Inflammatory macrophage treated with lipopolysaccharide for 4 hours (primary cell): ENCODE measurements at places on chromosomes 7 and 10.

- DNase-seq: no peak
Observed at GRCh38 chr7:133512560-133512959, 259.7 kb downstream of the EXOC4 start.

GRCh38 chr7:107594961-107595737, 15.1 kb downstream of the BCAP29 start:
- no peak for DNase-seq

DNA sequence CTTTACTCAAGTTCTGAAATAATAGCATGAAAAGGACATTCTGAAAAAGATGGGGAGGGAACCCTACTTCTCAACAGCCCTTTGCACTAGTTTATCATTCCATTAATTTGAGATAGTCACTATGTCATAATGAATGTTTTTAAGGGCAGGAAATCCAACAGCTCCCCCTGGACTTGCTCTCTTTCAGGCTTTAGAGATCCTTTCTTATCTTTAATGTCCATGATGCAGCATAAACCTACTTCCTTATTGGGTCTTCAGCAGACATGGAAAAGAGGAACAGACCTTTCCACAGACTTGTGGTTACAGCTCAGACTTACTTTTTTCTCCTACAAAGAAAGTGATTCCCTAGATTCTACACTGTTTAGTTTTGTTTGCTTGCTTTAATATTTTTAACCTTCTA, 87.3 kb downstream of the IDE start:
- peak; percentile 86 for DNase-seq

DNA sequence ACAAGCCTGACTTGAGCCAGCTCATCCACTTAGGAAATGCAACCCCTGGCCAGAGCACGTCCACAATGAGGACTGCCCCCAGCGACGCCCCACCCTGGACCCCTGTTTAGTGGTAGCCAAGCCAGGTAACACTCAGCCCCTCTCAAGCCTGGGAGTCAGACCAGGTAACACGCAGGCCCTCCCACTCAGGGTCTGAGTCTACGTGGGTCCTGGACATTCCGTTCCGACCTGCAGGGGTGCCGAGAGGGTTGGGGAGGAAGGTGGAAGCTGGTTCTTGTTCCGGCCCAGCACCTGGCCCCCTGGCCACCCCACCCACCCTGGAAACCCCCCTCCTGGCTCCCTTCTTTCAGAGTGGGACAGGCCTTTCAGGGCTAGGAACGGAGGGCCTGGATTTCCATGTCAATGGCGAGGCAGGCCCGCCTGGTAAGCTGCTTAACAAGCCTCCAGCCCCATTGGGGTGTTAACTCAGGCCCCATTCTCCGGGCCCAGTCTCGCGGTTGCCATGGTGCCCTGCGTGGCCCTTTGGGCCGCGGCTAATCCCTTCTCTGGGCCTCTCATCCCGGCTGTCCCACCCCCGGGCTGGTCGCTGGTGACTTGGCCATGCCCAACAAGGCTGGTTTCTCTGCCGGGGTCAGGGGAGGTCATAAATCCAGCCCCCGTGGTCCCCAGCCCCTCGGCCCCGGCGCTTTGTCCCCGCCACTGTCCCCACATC, 19.7 kb upstream of the LFNG start:
- no peak for DNase-seq

- DNase-seq: peak; percentile 61
Observed at GRCh38 chr7:54773472-54774399, 14.7 kb upstream of the SEC61G start.

GRCh38 chr7:128076796-128077271, 45.6 kb upstream of the LRRC4 start:
- no peak for DNase-seq

DNA sequence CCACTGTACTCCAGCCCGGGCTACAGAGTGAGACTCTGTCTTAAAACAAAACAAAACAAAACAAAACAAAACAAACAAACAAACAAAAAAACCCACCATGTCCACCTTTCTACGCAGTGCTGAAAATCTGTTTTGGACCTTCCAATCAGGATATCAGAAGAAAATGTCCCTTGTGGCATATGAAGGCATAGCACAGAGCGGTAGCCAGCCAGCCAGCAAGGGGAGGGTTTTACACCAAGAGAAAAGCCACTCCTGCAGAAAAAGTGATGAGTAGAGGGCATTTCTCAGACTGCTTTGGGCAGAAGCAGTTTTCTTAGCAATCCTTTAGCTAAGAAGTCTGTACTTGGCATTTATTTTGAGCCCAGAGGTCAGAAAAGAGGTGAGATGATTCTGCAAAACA, 612.2 kb downstream of the TYW1 start:
- DNase-seq: no peak

- DNase-seq: no peak
Observed at GRCh38 chr10:111835574-111835973, 348.0 kb downstream of the GPAM start.

DNA sequence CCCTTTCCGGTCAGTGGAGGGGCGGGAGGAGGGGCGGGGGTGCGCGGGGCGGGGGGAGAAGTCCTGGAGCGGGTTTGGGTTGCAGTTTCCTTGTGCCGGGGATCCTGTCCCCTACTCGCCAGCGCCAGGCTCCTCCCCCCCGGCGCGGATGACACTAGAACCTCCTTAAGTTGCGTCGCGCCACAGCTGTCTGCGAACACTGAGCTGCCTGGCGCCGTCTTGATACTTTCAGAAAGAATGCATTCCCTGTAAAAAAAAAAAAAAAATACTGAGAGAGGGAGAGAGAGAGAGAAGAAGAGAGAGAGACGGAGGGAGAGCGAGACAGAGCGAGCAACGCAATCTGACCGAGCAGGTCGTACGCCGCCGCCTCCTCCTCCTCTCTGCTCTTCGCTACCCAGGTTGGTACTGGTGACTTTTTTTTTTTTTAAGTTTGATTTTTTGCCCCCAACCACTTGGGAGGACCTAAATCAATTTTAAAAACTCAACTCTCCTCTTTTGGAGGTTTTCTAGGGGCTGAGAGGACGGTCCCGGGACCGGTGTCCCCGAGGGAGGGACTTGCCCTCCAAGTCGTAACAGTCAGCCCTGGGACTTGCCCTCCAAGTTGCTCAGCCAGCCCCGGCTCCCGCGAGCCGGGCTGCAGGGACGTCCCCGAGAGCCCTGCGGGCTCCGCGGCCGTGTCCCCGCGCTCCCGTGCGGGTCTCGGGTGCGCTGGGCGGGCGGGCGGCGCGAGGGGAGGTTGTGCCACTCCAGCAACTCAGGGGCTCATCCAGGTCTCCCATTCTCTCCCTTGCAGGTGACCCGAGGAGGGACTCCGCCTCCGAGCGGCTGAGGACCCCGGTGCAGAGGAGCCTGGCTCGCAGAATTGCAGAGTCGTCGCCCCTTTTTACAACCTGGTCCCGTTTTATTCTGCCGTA, at the start of gene GATA3:
Gene GATA3, plus strand, starts transcription at position 195 of the 914 bp plus-strand sequence. CDS start 968 bp downstream, outside the sequence.
- DNase-seq: peak; percentile 66

DNA sequence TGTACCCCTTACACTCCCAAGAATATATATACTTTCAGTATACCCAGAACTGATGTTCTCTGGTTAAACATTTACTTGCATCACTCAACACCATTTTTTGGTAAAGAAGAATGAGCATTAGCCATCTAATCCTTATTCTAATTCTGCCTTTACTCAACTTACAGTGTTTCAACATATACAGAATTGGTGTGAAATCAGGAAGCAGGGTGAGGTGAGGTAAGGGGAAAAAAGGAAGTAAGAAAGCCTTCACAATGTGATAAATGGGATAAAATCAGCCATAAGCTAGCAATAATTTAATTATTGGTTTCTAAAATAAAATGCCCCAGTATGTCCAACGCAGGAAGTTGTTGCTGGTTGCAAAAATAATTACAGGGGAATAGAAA, 605.4 kb downstream of the KCNMA1 start:
- DNase-seq: peak; percentile 76

- no peak for DNase-seq
Observed at GRCh38 chr7:29771081-29771816, 35.1 kb upstream of the WIPF3 start.

DNA sequence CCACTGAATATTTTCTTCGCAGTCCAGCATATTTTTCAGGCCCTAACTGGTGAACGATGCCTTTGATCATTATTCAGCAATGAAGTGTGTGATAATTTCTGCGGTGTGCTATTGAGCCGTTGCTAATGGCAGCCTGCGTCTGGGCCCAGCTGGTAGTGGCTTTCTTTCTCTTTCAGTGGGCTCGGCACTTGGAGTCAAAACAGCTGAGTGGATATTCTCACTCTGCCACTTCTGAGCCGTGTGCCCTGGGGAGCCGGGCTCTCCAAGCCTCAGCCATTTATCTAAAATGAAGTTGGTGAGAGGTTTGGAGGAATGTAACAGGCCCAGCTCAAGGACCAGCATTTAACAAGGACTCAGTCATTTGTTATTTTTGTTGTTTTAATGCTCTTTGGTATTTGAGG, 87.5 kb upstream of the IFRD1 start:
- no peak for DNase-seq

GRCh38 chr10:103923502-103923901, 5.5 kb upstream of the STN1 start:
- no peak for DNase-seq

DNA sequence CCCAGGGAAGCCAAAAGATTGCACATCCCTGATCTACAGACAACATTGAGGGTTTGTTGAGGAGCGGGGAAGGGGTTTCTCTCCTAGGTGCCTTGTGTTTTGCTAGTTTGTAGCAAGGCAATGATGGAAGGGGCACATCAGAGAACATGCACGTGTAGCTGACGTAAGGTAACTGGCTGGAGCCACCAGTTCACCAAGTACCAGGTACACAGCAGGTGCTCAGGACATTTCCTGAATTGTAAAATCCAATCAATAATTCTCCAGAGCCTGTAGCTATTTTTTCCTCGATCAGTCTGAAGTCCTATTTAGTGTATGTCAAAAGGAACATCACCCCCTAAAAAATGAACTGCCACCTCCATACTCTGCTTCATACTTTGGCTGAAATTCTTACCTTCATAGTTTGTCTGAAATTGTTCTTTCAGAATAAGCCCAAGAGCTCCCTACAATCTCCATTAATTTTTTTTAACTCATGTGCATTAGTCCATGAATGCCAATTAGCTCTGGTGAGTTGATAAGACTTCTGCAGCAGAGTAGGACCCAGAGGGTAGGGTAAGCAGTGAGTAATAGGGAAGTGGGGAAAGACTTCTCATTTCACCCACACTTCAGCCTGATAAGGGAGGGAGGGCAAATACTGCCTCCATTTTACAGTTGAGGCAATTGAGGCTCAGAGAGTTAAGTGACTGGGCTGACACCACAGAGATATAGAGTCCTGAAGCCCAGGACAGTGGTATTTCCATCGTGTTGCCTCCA, 36.0 kb upstream of the SLC26A3 start:
- DNase-seq: no peak

- DNase-seq: no peak
Observed at GRCh38 chr7:67045496-67045995, 48.9 kb downstream of the TYW1 start.

DNA sequence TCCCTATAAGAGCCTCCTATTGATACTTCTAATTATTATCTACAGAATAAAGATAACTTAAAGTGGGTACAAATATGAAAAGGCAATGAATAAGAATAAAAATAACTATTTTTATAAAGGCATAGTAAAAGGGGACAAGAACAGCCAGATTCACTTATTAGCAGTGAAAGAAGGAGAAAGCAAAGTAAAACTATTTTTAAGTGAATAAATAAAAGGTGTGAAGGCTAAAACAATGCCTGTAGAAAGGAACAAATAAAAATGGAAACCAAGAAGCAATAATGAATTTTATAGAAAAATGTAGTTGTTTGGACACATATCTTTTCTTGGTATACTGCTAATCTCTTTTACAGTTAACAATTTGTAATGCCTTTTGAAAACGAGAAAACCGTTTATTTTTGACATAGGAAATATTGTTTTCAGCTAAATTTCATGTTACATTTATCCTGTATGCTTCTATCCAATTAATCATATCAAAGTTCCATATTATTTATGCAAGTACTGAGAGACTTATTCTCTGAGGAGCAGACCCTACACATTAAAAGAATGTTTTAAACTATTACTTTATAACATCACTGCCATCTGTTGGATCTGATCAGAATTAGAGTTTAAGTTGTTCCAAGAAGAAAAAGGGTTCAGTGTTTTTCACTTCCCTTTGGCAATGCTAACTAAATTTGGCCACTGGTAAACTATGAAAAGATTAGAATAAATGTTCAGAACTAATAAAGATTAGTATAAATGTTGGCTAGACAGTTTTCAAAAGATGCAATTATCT, 59.1 kb downstream of the ARMC3 start:
- DNase-seq: peak; percentile 47

GRCh38 chr7:25726781-25727311, 425.2 kb upstream of the NFE2L3 start:
- DNase-seq: no peak

- DNase-seq: no peak
Observed at GRCh38 chr7:45609180-45609579, 35.0 kb downstream of the ADCY1 start.

DNA sequence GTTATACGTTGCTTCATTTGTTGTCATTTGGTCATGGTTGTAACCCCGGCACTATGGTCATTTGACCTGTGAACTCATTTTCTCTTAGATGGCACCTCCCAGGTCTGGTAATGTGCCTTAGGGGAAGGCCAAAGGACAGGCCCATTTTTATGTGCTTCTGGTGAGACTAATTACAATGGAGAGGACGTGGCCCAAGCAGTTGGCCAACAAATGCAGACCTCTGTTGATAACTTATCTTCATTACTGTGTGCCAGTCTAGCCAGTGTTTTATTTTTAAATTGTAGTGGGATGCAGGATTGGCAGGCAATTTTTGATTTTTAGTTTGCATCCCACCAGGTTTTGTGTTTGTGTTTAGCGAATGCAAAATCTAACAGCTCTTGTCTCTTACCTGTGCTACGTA, 321.5 kb upstream of the AKR1E2 start:
- no peak for DNase-seq

DNA sequence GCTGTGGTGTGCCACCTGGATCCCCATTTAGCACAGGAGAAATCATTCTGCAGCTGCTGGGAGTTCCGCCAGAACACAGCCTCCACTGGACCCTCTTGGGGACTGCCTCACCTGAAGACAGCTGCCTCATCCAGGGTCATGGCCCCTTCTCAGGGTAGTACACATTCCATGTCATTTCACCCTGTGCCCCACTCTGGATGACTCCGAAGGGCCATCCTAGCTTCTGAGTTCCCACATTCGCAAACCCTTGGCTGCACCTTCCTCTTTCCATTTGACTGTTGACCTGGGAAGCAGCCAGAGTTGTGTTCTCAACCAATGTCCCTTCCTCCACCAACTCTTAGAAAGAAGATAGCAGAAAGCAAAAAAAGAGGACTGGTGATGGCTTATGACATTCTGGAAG, 125.6 kb upstream of the TBX20 start:
- peak; percentile 24 for DNase-seq

- DNase-seq: peak; percentile 51
Observed at GRCh38 chr7:99617192-99617781, 541 bp downstream of the ZSCAN25 start.

DNA sequence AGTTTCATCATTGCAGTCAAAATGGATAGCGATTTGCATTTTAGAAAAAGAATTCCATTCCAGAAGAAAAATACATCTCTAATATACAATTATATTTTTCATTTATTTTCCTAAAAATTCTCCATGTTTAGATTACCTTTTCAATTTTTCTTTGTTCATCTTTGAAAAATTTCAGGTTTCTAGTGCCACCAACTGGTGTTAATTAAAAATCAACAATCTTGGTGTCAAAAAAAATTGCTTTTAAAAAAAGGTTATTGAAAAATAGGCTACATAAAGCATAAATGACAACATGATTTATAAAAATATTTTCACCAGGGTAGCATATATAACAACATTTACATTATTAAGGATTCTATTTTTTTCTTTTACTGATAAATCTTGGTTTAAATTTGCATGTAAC, 53.0 kb downstream of the CCDC186 start:
- no peak for DNase-seq
